Muscle of back (tissue), 13 donors: ENCODE measurements at places on chromosomes 13 and 19. TPM values are rescaled to one million over a fixed set of nuclear protein-coding genes. Genes with fewer than 3 reads are reported as not detected.

STAP2 gene
- polyA plus RNA-seq = 4.5 TPM

GRCh38 chr19:21328406-21328805 lies 804 bp downstream of the ZNF708 start:
- no peak for DNase-seq

DNA sequence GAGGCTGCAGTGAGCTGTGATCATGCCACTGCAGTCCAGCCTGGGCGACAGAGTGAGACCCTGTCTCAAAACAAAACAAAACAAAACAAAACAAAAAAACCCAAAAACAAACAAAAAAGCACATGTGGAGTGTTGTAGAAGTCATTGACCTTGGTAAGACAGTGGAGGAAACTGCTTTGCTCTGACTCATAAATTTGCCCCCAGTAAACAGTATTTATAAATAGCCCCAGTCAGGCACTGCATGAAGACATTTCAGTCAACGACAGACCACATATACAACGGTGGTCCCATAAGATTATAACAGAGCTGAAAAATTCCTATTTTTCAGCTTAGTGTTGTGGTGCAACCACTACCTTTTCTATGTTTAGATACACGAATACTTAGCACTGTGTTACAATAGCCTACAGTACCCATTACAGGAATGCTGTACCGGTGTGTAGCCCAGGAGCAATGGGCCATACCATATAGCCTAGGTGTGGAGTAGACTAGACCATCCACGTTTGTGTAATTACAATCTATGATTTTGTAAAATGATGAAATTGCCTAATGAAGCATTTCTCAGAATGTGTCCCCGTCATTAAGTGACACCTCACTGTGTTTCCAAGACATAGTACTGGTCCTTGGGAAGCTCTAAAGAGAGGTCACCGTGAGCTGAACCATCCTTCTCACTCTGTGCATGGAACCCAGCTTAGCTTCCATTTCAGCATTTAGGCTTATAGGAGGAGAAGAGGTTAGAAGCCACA lies 1.1 kb downstream of the ARL11 start:
- DNase-seq = no peak

IL4I1 gene
- polyA plus RNA-seq = 0.76 TPM

SIGLEC8 gene
- 0.07 TPM for polyA plus RNA-seq

GRCh38 chr13:63190219-63190618 lies 1774.6 kb upstream of the PCDH20 start:
- no peak for DNase-seq

GRCh38 chr13:50228527-50228926 lies 213.3 kb downstream of the KCNRG start:
- no peak for DNase-seq

ZNF793 gene
- 6.9 TPM for polyA plus RNA-seq

GRCh38 chr13:96734499-96734898 lies 259.8 kb downstream of the OXGR1 start:
- no peak for DNase-seq

LHB gene
- not detected for polyA plus RNA-seq

DNA sequence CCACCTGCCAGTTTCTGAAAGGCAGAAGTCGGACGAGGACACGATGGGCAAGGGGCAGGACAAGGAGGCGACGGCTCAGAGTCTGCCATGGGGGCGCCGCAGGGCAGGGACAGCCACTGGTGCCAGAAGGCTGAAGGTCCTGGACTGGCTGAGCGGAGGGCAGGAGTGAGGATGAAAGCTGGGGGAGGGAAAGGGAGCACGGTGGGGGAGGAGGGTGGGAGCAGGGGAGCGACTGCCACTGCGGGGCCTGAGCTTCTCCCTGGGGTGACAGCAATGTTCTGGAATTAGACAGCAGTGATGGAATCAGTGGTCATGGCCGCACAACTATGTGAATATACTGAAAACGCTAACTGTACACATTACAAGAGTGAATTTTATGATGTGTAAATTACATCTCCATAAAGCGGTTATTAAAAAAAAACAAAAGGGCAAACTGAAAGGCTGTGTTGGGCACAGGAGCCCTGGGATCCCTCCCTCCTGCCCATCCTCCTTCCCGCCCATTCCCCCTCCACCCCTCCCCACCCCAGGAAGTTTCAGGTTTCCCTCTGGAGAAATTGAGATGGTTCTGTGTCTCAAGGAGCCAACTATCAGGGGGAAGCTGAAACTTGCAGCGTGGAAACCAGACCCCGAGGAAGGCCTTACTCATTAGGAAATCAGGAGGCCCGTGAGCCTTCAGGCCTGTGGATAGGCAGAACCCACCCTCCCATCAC lies 15.9 kb downstream of the MLLT1 start:
- DNase-seq = no peak

- DNase-seq = peak; percentile 25
Observed at GRCh38 chr19:29965492-29965891, 23.5 kb downstream of the URI1 start.

GRCh38 chr19:32702010-32702409 lies 10.4 kb downstream of the NUDT19 start:
- DNase-seq = no peak

FLT3LG gene
- 3.2 TPM for polyA plus RNA-seq

SLC8A2 gene
- polyA plus RNA-seq = 0.12 TPM

OR7A5 gene
- not detected for polyA plus RNA-seq

DNA sequence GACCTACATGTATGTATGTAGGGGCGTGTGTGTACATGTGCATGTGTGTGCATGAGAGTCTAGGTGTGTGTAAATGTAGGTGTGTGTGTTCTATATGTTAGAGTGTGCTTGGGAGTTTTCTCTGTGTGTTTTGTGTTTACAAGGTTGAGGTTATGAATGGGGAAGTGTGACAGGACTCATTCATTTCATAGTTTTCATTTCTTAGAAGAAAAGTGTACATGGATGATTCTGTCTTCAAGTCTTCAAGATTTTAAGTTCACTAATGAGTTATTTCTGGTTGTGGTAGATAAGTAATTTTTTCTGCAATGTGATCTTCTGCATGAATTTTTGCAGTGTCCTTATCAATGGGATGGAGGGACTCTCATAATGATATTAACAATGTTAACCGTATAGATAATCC lies 118.2 kb upstream of the SLC10A2 start:
- no peak for DNase-seq

DNA sequence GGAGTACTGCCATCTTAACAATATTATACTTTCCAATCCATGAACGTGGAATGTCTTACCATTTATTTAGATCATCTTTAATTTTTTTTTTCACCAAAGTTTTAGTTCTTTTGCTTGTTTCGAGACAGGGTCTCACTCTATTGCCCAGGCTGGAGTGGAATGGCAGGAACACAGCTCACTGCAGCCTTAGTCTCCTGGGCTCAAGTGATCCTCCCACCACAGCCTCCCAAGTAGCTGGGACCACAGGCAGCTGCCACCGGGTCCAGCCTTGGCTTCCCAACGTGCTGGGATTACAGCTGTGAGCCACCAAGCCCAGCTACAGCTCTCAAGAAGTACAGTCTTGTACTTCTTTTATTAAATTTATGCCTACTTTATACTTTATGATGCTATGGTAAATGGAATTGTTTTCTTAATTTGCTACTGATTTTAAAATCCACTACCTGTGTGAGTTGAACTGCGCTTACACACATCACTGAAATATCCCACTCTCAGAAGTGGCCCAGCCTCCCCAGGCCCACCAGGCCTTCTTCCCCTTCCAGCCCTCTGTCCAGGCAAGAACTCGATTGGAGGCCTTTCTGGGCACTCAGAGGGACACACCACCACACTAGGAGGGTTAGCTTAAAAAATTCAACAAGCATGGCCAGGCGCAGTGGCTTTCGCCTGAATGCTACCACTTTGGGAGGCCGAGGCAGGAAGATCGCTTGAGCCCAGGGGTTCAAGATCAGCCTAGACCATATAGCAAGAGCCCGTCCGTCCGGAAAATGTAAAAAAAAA lies 1.0 kb upstream of the PGLS start:
- peak; percentile 53 for DNase-seq

DNA sequence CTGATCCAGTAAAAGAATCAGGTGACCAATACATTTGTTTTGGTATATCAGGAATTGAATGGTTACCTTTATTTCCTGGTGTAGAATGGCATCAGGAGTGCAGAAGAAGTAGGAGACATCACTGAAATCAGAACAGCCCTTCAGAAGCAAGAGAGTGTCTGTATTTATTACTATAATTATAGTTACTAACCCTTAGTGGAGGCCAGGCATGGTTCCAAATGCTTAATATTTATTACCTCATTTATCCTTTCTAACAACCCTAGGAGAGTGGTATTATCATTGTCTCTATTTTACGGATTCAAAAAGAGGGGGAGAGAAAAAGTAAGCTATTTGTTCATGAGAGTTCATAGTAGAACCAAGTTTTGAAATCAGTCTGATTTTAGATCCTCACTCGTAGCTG lies 1292.9 kb downstream of the PCDH9 start:
- no peak for DNase-seq

GRCh38 chr19:40272261-40272660 lies 12.9 kb downstream of the AKT2 start:
- no peak for DNase-seq

DNA sequence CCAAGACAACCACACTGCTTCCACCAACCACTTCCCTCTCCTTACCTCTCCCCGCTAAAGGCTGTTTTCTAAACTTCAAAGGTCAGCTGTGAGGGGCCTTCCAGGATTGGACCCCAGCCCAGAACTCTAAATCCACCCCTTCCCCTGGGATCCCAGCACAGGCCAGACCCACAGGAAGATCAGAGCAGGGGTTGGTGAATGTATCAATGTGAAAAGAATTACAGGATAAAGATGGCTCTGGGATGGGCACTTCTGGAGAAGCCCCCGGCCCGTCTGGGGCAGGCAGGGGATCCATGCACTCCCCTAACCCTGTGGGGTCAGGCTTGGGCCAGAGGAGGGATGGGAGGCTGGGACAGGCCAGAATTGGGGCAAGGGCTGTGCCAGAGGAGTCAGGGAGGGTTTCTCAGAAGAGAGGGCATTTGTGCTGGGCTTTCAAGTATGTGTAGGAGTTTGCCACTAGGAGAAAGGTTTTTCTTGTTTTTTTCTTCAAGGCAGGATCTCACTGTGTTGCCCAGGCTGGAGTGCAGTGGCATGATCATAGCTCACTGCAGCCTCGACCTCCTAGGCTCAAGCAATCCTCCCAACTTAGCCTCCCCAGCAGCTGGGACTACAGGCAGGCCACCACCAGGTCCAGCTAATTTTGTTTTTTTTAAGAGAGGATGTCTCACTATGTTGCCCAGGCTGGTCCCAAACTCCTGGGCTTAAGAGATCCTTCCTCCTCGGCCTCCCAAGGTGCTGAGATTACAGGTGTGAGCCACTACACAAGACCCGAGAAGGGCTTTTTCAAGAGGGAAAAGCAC lies 1.0 kb upstream of the MEF2B start:
- DNase-seq = no peak

DNA sequence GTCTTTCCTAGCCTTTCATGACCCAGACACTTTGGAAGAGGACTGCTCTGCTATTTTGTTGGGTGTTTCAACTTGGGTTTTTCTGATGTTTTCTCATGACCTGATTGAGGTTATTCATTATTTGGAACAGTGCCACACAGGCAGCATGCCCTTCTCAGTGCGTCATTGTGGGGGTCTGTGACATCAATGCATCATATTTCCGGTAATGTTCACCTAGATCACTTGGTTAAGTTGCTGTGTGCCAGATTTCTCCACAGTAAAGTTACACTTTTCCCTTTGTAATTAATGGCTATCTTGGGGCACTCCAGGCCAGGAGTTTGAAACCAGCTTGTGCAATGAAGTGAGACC lies 124.4 kb downstream of the SIPA1L3 start:
- DNase-seq = no peak

TJP3 gene
- 0.47 TPM for polyA plus RNA-seq

- no peak for DNase-seq
Observed at GRCh38 chr19:32448026-32448425, 42.5 kb downstream of the DPY19L3 start.

- no peak for DNase-seq
Observed at GRCh38 chr19:58128041-58128685, 22.4 kb downstream of the ZNF329 start.

DNA sequence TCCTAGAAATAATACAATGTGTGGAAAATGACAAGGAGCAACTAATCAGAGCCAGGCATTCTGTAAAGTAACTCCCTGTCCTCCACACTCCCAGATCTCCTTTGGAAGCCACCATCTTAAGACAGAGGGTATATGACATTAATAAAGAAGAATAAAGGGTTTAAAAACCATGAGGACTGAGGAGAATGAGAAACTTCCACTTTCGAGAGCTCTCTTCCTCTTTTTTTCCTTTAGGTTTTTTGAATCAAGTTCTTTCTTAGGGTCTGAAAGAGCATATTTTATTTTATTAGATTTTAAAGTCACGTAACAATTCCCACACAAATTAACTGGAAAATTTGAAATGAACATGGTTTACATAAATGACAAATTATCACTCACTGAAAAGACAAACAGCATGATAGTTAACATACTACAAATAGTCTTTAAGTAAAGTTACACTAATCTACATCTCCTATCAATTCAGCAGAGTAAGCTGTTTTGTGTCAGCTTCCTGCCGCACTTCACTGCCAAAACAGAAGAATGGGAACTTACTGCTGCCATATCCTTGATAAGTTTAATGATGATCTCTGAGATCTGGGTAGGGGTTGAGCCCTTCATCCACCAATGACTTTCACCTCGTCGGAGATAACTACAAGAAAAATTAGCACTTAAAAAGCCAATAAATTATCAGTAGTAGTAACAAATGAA lies 38.6 kb upstream of the FBXL3 start:
- no peak for DNase-seq

DNA sequence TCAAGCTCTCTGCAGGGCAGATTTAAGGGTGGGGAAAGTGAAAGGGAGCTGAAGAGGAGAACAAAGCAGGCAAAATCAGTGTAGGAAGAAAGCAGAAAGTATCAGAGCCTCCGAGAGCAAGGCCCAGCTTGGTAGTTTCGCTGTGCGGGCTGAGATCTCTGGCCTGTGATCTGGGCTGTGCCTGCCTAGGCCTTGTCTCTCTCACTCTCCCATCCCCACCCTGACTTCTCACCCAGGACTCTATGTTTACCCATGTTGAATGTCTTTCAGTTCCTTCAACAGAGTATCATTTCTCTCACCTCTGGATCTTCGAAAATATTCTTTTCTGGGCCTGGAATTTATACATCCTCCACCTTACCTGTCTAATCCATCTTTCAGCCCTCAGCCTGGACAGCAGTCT lies 391.3 kb downstream of the FOXO1 start:
- no peak for DNase-seq

SIGLEC6 gene
- polyA plus RNA-seq = 0.34 TPM

ALOX5AP gene
- polyA plus RNA-seq = 5.7 TPM

DNA sequence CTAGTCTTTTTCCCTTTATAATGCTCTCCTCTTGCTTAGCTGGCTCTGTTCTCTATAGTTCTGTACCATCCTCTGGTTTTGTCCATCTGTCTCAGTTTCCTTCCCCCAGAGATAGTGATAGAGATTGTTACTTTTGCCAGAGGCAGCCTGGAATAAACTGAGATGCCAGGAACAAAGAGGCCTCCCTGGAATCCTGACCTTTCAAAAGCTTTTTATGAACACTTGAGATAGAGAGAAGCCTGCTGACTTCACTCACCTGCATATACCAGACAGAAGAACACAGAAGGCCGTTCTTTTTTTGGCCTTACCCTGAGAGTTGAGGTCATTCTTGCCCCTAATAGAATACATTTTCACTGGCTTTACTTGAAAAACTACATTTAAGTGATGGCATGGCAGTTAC lies 150.2 kb downstream of the LHFPL6 start:
- no peak for DNase-seq
